ENCODE measurements at places on chromosomes 7 and 10.

DNA sequence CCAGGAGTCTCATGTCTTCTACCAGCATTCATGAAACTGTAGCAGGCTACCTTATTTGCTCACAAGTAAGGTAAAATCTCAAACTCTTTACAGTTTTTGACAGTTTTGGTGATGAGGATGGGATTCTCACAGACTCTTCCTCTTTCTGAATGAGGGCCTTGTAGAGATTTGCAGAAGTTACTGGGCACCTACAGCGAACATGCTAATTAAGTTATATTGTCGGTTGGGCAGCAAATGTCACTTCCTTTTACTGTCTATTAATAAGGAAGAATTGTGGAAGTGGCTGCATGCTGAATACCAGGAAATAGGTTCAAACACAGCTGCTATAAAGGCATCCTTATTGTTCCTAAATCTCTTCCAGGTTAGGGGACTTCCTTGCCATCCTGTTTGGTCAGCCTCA lies 189.6 kb downstream of the DNAJC1 start:
- no peak for DNase-seq

DNA sequence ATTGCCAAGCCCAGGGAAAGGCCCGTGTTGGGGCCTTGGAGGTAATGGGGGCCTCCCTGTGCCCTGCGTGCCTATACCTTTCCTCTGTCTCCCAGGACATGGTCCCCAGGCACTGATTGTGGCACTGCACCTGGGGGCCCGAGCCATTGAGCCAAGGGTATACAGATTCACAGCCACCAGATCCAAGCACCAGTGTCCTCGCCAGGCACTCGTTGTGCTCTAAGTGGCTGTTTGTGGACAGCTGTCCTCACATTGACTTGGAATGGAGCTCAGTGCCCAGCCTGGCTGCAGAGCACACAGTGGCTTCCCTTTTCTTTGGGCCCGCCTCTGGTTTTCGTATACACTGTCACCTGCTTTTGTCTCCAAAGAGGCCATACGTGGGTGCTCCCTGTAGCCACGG lies 72.0 kb upstream of the BTBD16 start:
- no peak for DNase-seq

- DNase-seq = peak; percentile 46
These were observed 3.6 kb upstream of the GIMAP7 start for GRCh38 chr7:150511048-150511447.

DNA sequence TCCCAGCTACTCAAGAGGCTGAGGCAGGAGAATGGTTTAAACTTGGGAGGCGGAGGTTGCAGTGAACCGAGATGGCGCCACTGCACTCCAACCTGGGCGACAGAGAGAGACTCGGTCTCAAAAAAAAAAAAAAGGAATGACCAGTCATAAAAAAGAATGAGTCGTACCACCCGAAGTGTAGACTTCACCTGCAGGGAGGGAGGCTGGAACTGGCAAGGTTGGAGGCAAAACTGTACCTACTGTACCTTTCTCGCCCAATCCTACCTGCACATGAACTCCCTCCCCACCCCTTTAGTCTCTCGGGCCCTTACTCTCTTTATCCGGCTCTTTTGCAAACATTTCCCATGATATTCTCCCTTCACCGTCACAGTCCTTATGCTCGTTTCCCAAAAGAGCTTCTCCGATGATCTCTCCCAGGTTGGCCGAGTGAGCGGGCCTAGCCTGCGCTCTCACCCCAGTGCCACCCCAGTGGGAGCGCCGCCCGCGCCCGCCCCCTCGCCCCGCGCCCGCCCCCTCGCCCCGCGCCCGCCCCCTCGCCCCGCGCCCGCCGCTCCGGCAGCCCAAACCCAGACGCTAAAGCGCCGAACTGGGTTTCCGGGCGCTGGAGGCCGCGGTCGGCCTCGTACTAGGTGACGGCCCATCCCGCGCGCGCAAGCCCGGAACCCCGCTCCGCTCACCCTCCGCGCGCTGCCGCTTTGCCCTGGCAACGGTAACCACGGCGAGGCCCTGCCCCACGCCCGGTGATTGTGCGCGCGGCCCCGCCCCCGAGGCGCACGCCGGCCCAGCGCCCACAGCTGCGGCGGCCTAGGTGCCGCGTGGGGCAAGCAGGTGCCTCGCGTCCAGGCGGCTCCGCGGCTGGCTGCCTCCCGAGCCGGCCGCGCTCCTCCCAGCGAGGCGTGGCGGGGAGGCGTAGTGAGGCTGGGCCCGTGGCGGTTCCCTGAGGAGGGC lies at the start of gene SMKR1:
TSS of gene SMKR1 (plus strand) at position 772 of the 948 bp plus-strand sequence. CDS start 294 bp downstream, outside the sequence.
- DNase-seq = peak; percentile 86

DNA sequence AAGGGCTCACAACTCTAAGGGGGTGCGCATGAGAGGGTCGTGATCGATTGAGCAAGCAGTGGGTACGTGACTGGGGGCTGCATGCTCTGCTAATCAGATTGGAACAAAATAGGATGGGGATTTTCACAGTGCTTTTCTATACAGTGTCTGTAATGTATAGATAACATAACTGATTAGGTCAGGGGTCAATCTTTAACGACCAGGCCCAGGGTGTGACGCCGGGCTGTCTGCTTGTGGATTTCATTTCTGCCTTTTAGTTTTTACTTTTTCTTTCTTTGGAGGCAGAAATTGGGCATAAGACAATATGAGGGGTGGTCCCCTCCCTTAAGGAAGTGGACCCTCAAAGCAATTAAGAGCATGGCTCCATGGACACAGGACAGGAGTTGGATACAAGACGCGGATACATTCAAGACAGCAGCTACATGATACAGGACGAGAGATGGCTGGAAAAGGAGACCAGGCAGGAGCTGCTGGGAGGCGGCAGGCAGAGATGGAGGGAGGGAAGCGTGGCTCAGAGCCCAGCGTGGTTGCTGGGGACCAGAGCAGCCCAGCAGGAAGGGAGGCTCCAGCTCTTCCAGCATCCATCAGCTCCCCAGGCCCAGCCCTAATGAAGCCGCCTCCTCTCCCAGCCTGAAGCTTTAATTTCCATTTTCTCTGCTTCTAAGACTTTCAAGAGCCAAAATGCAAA lies 31.6 kb downstream of the GSDME start:
- DNase-seq = no peak

- no peak for DNase-seq
These were observed 480.2 kb downstream of the KCNMA1 start for GRCh38 chr10:77157248-77158019.

Measured in activated naive CD4-positive, alpha-beta T cell treated with anti-CD3 and anti-CD28 coated beads for 36 hours (primary cell).